ENCODE measurements at places on chromosomes 5 and 9. TPM values are rescaled to one million over a fixed set of nuclear protein-coding genes. Genes with fewer than 3 reads are reported as not detected.

The PCDHGC4 gene
- 0.21 TPM for total RNA-seq

The PAPPA gene
- 1.3 TPM for total RNA-seq

The NTNG2 gene
- 0.07 TPM for total RNA-seq

The EIF4E1B gene
- not detected for total RNA-seq

The RANBP17 gene
- 3.5 TPM for total RNA-seq

The TYRP1 gene
- not detected for total RNA-seq

The CPEB4 gene
- total RNA-seq = 16.2 TPM

The CSF1R gene
- total RNA-seq = 0.09 TPM

The SPEF2 gene
- 2.5 TPM for total RNA-seq

The FBXL17 gene
- 5.2 TPM for total RNA-seq

The NDST1 gene
- 169 TPM for total RNA-seq

The UBLCP1 gene
- 37.9 TPM for total RNA-seq

The MRPL50 gene
- total RNA-seq = 14.2 TPM

The RXRA gene
- total RNA-seq = 40.1 TPM

The EGFLAM gene
- not detected for total RNA-seq

The ACSL6 gene
- total RNA-seq = not detected

The SIT1 gene
- total RNA-seq = not detected

The ENTPD8 gene
- total RNA-seq = not detected

The LMAN2 gene
- total RNA-seq = 321 TPM

The MAN2A1 gene
- total RNA-seq = 35.5 TPM

The LCN6 gene
- total RNA-seq = not detected

The BSPRY gene
- total RNA-seq = 15.3 TPM

The SLC35D2 gene
- 12.7 TPM for total RNA-seq

The KCNMB1 gene
- not detected for total RNA-seq

The SLC2A6 gene
- 15.5 TPM for total RNA-seq

The GABRB2 gene
- not detected for total RNA-seq

The NMUR2 gene
- not detected for total RNA-seq

The ZNF618 gene
- total RNA-seq = 8.0 TPM

The TRIM36 gene
- 0.42 TPM for total RNA-seq

The INSL6 gene
- total RNA-seq = not detected

The CAVIN4 gene
- 0.14 TPM for total RNA-seq

The UBE2QL1 gene
- total RNA-seq = not detected

The CA9 gene
- 39.5 TPM for total RNA-seq

The AHRR gene
- 0.37 TPM for total RNA-seq

The C5orf15 gene
- 40.1 TPM for total RNA-seq

The C9 gene
- not detected for total RNA-seq

The NR6A1 gene
- 1.4 TPM for total RNA-seq

The NFIB gene
- total RNA-seq = 16.4 TPM
